NCI-H460 (cell line): ENCODE measurements at places on chromosomes 12 and 14. TPM values are rescaled to one million over a fixed set of nuclear protein-coding genes. Genes with fewer than 3 reads are reported as not detected.
A peak's percentile ranks its signal among the peaks of the same experiment; 100 is the strongest.

Gene COL2A1
- 4.0 and 4.8 TPM in 2 replicates for total RNA-seq

Gene PDZRN4
- total RNA-seq = not detected in 2 replicates

Gene SDR9C7
- total RNA-seq = not detected in 2 replicates

Gene KIF21A
- total RNA-seq = 83.2 and 102 TPM in 2 replicates

Gene BHLHE41
- total RNA-seq = 0.98 and 2.7 TPM in 2 replicates

Gene RTL1
- not detected in 2 replicates for total RNA-seq

Gene ETFBKMT
- 0.84 and 1.0 TPM in 2 replicates for total RNA-seq

Gene RGS6
- total RNA-seq = 0.02 TPM in 1 of 2 replicates, not detected in the other

Gene PRKD1
- 4.9 and 5.3 TPM in 2 replicates for total RNA-seq

Gene PLCZ1
- not detected in 2 replicates for total RNA-seq

Gene SPX
- total RNA-seq = 310 and 328 TPM in 2 replicates

DNA sequence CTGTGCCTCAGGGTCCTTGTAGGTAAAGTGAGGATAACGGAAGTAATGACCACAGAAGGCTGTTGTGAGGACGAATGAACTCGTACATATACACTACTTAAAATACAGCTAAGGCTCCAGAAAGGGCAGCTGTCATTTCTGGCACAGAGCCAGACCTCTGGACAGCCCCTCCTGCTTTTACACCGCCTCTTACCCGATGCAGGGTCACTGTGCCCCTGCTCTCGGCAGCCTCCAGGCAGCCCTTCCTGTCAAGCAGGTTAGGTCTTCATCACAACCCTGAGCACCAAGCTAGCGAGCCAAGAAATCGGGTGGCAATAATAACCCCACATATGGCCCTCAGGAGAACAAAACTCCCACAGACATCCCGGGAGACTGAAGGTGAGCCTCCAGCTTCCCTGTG is 8.5 kb downstream of the TMEM229B start:
- no peak for DNase-seq

DNA sequence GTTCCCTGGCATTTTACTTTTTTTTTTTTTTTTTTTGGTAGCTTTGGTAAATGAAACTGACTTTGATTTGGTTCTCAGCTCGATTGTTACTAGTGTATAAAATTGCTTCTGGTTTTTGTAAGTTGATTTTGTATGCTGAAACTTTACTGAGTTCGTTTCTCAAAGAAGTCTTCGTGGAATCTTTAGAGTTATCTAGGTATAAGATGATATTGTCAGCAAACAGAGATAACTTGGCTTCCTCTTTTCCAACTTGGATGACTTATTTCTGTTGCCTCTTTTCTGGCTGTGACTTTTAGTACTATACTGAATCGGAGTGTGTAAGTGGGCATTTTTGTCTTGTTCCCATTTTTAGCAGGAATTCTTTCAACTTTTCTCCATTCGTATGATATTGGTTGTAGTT is 28.1 kb downstream of the USP15 start:
- DNase-seq = no peak

- DNase-seq = no peak
Observed at GRCh38 chr14:94612174-94612573, at the start of gene SERPINA3. Gene SERPINA3, plus strand, starts transcription at chr14:94612391. Its CDS starts 2,051 bp downstream, at chr14:94614442.

- DNase-seq = no peak
Observed at GRCh38 chr12:16282978-16283377, 5.5 kb upstream of the SLC15A5 start.

DNA sequence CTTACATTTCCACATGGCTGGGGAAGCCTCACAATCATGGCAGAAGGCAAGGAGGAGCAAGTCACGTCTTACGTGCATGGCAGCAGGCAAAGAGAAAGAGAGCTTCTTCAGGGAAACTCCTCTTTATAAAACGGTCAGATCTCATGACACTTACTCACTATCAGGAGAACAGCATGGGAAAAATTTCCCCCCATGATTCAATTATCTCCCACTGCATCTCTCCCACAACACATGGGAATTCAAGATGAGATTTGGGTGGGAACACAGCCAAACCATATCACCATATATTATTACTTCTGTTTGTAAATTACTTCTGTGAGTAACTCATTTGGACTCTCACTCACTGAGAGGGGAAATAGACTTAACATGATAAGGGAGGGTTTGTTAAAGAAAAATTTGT is 1496.8 kb upstream of the TMEM132C start:
- no peak for DNase-seq

DNA sequence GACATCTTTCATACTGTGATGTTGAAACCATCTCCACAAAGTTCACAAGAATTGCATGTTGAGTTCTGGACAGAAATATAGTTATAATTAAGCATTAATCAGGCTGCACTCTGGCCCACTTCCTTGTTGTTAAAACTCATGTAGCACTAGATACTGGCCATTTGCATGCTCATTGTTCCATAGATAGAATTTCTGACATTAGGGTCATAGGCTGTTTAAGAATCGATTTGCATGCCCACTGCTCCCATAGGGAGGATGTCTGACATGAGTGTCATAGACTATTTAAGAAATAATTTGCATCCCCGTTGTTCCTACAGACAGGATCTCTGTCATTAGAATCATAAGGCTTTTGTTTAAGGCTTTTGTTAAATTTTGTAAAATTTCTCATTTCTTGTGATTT is 50.2 kb downstream of the MYF5 start:
- no peak for DNase-seq

DNA sequence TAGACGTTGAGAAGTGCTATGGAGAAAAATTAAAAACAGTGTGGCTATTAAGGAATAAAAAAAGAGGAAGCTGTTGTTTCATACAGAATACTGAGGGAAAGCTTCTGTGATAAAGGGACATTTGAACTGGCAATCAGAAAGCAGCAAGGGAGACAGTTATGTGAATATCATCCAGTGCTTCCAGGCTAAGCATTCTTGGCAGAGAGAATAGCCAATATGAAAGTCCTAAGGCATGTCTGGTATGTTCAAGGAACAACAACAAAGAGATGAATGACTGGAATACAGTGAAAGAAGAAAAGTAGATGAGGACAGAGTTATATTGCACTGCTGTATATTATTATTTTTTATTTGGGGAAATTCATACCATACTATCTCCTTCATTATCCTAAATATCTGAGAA is 23.9 kb downstream of the SCAF11 start:
- DNase-seq = no peak

GRCh38 chr12:90940872-90941499 is 14.0 kb downstream of the CCER1 start:
- peak; percentile 65 for DNase-seq

- no peak for DNase-seq
Observed at GRCh38 chr14:85273099-85273677, 256.8 kb upstream of the FLRT2 start.

DNA sequence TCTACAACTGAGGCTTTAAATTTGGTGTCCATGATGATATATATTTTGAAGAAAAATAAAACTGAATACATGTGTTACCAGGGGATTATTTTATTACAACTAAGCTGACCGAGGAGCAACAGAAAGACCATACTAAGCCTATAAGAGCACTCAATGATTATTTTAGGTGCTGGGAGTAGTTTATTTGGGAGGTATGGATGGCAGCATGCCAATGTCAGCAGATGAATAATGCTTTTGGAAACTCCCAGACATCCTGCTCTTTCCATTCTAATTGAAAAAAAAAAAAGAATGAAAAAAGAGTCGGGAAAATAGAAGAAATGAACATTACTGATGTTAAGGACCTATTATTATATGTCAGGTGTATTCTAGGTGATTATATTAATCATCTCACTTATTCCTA is 441.2 kb downstream of the BTG1 start:
- no peak for DNase-seq

DNA sequence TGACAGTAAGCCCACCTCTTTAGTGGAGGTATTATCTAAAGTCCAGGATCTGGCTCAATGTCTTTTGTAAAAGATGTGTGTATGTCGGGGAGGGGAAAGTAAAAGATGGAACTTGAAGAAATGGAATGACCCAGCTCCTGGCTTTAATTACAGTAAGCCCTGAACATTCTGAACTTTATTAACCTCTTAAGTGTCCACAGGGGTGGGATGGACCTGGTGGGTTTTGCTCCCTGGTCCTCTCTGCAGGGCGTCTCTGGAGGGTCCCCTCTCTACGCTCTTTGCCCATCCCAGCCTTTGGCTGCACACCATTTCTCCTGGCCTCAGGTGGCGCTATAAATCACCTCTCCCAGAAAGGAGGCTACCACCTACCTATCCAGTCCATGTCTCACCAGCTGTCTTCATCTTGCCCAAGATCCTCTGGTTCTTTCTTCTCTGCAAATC is 3.7 kb upstream of the CISTR start:
- DNase-seq = no peak

DNA sequence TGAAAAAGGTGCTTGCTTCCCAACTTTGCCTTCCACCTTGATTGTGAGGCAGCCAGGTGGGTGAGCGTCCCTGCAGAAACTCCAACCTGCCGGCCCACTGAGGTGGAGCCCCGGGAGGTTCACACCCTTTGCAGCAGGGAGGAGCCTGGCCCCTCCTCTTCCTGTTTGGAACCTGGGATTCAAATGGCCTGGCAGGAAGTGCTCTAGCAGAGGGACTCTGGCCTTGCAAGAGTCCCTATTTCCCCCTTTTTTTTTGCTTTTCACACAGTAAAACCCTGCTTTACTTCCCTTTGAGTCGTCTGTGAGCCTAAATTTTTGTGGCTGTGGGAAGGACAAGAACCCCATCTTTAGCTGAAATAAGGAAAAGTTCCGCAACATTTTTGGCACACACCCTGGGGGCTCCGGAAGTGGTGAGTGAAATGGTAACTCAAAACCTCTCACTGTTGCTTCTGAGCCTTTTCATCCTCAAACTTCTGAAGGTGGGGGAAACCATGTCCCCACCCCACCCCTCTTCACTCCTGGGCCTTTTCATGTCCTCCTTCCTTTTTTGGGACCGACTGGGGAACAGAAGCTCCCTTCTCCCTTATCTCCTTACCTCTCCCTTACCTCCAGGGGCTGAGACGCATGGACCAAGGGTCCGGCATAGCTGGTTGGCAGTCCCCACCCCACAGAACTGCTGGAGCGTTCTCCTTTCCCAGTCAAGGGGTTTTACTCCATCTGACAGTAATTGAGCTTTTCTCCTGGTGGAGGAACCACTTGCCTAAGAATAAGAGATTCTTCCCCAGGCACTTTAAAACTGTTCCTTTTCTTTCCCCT is 102.0 kb downstream of the KCNMB4 start:
- no peak for DNase-seq

DNA sequence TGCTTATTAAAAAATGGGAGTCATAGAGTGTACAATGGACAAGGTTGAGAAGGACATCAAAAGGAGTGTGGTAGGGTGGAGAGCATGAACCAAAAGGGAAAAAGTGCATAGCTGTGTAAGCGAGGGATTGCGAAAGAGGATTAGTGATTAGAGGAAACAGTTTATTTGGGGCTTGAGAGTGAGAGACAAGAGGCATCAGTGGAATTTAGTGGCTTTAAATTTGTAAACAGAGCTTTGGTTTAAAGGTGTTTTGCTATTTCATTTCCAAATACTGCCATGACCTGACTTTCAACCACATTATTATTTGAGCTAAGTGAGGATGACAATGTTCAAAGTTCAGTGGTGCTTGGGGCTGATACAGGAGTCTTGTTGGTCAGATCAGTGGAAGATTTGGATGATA is 53.4 kb downstream of the SLC16A7 start:
- no peak for DNase-seq

GRCh38 chr14:60656686-60657455 is 7.6 kb upstream of the SIX1 start:
- DNase-seq = peak; percentile 54

DNA sequence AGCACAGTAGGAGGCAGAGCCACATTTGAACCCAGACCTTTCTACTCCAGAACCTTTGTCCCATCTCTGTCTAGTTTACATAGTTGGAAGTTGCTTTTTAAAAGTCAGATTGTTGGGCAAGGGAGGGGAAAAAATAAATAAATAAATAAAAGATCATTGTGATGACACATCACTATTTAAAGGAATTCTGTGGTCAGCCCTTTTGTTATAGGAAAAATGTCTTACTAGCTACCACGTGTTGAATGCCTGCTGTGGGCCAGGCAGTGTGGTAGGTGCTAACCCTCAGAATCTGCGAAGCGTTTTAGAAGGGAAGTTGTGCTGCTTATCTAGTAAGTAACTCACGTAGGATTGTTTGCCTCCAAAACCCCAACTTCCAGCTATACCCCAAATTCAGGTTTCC is 62.3 kb downstream of the BHLHE41 start:
- DNase-seq = no peak

GRCh38 chr12:127101076-127101475 is 1165.9 kb upstream of the TMEM132C start:
- DNase-seq = no peak

DNA sequence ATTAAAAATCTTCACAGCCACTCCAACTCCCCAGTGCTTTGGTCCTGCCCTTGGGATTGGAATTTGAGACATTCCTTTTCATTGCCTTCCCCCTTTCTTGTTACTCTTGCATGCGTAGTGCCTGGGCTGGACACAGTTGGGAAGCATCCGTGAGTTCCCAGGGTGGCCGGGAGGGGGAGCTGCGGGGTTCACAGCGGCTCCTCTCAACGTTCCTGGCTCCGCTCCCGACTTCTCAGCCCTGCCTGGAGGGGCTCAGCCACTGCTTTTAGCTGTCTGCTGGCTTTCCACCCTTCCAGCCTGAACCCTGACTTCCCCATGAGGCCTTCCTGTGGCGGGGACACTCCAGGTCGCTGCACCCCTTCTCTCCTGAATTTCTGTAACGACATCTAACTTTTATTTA is 3.2 kb downstream of the TEX52 start:
- peak; percentile 56 for DNase-seq

DNA sequence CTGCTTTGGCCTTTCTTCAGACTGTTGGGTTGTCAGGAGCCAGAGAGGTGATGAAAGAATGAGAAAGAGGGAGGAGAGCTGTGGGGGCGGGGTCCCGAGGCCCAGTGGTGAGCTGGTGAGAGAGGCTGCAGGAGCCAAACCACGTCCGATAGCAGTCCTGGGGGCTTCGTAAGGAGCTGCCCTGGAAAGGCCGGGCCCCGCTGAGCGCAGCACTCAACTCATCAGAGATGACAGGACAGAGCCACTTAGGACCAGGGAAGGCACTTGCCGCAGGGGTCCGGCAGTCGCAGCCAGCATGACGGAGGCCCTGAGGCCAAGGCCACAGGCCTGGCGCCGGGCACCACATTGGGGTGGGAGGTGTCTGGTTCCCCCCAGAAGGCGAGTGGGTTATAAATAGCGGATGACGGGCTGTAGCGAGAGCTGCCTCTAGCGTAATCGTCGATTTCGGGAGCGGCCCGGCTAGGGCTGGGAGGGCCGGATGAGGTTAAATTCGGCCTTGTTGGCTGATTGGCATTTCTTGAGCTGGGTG is 179.0 kb downstream of the TSPAN9 start:
- no peak for DNase-seq

DNA sequence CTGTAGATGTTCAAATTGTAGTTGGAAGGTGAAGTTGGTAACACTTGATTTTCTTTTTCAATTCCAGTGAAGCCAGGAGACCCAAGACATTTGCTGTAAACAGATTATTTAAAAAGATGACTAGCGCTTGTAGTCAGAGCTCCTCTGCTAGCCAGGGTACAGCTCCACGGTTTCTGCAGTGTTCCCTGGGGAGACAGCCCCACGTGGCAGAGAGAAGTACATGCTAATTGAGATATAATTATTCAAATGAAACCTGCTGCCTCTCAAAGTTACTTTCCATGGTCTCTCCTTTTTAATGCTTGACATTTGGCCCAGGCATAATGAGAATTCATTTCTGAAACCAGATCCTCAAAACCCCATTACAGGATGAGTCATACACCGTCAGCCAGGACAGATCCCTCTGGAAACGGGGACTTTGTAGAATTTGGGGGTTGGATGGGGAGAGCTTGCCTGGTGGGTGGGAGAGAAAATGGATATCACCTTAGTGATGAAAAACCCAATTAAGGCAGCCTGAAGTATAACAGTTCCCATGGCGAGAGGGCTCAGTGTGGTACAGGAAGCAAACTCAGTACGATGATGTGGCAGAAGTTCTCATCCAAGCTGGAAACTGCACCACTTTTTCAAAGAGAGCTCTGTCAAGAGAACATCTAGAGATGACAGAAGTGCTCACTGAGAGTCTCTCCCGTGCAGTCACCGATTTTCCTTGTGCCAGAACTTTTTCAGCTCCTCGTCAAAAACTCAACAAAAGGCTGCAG is 637.7 kb upstream of the TMEM132C start:
- no peak for DNase-seq
